ENCODE measurements at places on chromosomes 7 and 10.

GRCh38 chr7:77553123-77553522 is 16.0 kb downstream of the PTPN12 start:
- DNase-seq, result no peak

DNA sequence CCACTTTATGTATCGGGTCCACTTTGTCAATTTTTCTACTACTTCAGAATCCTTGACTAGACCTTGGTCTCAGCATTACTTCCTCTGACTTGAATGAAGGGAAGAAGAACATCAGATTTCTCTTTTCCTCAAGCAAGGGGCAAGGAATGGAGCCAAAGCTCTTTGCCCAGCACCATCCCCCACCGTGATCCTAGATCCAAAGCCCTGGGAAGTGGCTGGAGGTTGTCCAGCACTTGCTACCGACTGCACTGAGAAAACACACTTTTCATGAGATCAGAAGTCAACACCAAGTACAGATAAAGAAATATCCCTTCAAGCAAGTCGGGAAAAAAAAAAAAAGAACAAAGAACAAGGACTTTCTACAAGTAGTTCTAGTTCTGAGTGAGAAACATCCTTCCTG is 102.1 kb upstream of the DDC start:
- no peak for DNase-seq

DNA sequence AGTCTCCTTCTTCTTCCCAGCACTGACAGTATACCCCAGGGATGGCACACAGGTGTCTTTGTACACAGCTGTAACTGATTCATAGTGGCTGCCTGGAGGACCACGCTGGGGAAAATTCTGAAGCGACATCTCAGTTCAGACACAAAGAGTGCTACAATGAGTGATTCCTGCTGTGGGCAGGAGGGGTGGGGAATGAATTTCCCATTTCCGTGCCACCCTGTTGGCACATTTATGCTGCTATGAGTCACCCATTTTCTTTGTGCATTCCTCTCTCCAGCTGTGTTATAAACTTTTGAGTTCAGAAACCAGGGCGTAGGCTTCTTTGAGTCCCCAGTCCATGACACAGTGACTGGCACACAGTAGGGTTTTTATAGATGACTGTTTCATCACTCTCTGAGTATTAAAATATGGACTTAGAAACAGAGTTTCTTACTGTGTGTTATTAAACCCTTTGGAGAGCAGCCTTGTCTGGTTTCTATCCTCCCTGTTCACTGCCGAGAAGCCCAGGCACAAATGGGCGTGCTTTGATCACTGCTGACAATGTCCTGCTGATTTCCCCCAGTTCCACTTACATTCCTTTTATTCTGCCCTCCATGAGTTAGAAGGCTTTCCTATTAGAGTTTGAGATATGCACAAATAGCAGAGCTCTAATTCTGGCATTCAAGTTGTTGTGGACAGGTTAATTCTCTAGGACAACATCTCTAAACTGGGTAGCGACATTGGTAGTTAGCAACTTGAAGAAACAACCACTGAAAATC is 24.0 kb upstream of the NPS start:
- DNase-seq, result no peak

DNA sequence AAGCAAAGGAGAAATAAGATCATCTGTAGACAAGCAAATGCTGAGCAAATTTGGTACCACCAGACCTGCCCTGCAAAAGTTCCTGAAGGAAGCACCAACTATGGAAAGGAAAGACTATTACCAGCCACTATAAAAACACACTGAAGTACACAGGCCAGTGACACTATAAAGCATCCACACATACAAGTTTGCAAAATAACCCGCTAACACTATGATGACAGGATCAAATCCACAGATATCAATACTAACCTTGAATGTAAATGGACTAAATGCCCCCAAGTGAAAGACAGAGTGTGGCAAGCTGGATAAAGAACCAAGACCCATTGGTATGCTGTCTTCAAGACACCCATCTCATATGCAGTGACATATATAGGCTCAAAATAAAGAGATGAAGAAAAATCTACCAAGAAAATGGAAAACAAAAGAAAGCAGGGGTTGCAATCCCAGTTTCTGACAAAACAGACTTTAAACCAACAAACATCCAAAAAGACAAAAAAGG is 18.2 kb upstream of the PDK4 start:
- no peak for DNase-seq

DNA sequence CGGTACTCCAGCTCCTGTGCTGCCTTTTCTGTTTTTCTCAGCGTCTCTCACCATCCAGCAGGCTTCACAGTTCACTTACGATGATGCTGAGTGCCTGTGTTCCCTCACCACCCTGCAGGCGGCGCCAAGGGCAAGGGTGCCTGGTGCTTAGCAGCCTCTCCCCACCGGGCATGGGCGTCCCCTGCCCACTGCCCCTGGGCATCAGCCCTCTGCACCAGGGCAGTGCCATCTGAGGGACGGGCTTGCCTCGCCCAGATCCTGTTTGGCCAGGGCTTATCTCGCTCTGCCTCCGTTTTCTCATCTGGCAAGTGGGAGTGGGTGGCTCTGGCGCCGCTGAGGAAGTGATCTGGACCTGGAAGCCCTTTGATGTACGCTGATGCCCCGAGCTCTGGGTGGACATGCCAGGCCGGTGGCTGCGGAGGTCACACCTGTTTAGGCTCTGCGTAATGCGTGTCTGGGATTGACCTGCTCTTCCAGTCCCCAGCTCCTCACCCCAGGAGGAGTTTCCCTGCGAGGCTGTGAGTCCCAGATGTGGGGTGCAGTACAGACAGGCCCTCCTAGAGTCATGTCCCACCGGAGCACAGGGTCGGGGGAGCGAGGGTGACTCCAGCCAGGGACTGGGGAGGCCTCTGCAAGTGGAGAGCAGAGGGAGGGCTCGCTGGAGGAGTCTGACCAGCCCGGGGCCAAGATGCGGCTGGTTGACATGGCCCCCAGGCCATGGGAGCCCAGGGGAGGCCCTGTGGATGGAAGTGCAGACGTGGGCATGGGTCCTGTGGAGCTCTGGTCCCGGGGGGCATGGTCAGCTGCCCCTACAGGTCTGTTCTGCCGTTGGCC is 11.8 kb downstream of the TTYH3 start:
- no peak for DNase-seq

- no peak for DNase-seq
Observed at GRCh38 chr7:1555046-1555812, 776 bp downstream of the TMEM184A start.

DNA sequence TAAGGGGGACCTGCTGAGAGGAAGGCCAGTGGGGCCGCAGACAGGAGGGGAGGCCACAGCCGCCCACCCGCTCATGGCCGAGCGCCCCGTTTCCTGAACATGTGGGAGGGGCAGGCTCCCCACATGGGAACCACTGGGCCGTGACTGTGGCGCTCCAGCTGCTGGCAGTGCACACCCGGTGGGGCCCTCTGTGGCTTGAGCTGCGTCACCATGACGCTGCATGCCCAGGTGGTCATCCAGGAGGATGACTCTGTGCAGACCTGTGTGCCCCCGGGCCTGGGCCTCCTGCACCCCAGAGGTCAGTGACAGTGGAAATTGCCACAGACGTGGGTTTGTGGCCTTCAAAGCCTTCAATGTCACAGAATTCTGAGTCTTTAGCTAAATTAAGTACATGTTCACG is 85.1 kb downstream of the MGMT start:
- no peak for DNase-seq

DNA sequence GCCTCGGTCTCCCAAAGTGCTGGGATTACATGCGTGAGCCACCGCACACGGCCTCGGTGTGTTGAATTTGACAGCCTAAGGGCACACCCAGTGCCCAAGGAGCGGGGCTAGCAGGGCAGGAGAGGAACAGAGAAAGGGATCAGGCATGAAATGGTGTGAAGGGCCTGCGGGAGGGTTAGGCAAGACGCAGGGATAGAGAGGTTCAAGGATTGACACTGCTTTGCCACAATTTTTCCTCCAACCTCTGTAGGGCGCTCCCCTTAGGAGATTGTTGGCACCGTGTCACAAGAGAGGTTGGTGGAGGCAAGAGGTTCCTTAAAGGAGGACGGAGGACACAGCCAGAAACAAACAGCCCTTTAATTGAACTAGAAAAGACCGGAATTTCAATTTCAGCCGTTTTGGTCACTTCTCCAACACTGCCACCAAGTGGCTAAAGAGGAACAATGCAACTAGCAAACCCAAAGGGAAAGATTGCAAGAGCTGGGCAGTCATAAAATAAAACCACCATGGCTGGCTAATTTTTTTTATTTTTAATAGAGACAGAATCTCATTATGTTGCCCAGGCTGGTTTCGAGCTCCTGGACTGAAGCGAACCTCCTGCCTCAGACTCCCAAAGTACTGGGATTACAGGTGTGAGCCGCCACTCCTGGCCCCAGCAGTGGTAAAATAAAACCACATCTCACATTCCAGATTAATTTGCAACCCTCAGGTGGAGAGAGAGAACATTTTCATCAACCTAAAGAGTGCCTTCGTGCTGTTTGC is 6.9 kb upstream of the CREB3L2 start:
- no peak for DNase-seq

- DNase-seq, result no peak
Observed at GRCh38 chr7:148222721-148223120, 367.8 kb upstream of the C7orf33 start.

GRCh38 chr10:94416896-94417295 is 14.6 kb downstream of the TBC1D12 start:
- DNase-seq, result no peak

GRCh38 chr7:34315032-34315431 is 343.0 kb upstream of the NPSR1 start:
- no peak for DNase-seq

DNA sequence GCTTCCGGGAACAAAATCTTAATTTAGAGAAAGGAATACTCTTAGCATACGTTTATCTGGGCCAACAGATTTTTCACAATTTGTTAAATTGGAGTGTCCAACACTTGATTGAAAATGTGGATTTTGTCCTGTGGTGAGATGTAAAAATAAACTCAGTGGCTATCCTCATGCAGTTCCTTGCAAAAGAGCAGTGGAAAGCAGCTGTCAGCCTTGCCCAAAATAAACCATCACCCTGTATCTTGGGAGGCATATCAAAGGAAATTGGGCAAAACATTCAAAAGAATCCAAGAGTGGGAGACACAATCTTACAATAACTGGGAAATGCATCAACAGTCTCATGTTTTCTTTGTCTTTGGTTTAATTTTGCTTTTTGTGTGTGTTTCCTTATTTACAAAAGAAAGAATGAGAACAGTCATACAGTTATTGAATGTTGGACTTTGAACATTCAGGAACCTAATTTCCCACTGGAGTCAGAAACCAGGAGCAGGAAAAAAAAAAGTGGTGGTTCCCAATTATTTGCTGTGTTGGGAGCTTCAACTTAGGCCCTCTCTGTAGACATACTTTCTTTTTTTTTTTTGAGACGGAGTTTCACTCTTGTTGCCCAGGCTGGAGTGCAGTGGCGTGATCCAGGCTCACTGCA is 44.4 kb upstream of the DGKI start:
- no peak for DNase-seq

DNA sequence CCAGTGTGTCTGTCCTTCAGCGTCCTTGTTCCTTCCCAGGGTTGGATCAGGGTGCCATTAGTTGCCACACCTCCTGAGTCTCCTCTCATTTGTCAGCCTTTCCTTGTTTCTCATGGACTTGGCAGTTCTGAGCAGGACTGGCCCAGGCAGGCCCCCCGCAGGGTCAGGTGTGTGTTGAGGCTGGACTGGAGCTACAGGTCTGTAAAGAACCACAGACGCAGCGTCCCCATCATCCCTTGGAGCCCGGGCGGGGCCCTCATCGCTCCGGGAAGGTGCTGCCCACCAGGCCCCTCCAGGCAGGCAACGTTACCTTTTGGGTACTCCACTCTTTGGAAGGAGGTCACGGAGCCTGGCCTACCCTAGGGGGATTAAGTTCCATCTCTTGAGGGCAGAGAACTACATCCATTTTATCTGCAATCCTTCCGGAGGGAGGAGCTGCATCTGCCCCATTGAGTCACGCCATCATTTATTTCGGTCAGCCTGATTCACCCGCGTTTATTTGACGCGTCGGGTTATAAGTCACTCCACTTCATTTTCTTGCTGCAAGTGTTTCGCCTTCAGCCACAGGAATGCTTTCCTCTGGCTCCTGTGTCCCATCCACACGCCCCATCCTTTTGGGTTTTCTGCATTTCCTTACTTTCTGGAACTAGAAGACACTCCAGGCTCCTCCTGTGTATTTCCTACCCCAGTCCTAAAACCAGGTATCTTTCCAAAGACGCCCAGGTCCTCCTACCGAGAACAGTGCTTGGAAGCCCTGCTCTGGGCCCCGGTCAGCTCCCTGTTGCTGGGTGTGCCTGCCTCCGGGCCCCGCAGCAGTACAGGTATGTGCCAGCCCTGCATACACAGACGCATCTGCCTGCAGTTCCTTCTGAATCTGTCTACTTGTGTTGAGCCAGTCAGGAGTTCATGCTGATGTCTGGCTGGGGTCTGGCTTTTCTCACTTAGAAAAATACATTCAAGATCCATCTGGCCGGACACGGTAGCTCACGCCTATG is 141.9 kb downstream of the MAD1L1 start:
- DNase-seq, result no peak

DNA sequence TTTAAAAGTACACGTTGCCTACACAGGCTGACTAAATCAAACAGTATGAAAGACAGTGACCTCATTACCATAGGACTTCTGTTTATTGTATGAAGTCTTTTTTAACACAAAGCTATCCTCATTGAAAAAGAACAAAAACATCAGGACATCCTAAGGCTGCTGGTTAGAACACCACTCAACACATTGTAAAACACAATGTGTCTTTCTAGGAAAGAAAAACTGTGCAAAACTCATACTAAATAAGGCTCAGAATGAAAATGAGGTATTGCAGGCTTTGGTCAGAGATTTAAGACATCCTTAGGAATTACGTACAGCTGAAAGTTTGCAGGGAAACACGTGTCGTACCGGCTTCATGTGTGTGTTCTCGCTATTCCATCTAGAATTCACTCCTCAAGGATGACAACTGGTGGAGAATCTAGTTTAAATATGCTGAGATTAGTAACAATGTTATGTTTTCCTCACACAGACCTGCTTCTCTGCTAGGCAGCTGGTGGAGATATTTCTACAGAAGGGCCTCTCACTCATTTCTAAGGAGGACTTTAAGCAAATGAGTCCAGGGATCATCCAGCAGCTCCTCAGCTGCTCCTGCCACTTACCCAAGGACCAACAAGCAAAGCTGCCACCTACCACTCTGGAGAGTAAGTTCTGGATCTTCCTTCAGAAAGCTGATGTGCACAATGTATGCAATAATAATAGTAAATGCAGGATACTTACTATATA is 29.3 kb downstream of the SLC39A12 start:
- DNase-seq, result no peak

All from stimulated activated CD4-positive, alpha-beta T cell treated with anti-CD3 and anti-CD28 coated beads, Interleukin-1b, Interleukin-23, amount 100 ng/mL, for 24 hours (primary cell).